ENCODE measurements at places on chromosomes 2 and 18.

DNA sequence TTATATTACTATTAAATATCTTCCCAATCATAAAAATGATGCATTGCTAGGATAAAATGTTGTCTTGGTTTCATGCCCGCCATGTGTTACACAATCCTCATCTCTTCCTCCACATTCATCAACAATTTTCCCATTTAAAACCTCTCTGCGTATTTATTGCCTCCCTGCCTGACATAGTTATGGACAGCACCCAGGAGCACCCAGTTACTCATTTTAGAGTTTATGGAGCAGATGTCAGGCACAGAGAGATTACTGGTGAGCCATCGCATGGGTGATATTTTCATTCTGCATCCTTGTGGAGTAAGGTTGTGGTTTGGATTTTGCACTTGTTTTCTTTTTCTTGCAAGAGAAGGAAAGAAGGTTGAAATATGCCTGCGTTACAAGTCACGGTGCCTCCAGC, 116.7 kb upstream of the NPAS2 start:
- no peak for DNase-seq

- DNase-seq = no peak
Observed at GRCh38 chr2:215417400-215417951, 18.4 kb downstream of the FN1 start.

GRCh38 chr2:141911485-141912066, 219.2 kb downstream of the LRP1B start:
- DNase-seq = peak; percentile 8

GRCh38 chr2:173199294-173199693, 123.6 kb downstream of the MAP3K20 start:
- DNase-seq = no peak

DNA sequence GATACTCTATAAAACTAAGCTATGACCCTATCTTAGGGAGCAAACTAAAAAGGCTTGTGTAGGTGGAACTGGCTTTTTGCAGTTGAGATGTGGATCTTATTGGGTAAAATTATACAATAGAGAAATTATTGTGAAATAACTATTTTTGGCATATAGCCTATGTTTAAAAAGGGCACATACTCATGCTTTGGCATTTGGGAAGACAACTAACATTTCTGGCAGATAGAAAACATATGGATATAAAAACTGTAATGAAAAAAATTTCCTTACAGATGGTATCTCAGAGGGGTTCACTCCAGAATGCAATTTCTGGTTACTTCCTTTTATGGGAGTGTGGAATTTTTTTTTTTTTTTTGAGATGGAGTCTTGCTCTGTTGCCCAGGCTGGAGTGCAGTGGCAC, 120.1 kb upstream of the CCDC195 start:
- DNase-seq = no peak

DNA sequence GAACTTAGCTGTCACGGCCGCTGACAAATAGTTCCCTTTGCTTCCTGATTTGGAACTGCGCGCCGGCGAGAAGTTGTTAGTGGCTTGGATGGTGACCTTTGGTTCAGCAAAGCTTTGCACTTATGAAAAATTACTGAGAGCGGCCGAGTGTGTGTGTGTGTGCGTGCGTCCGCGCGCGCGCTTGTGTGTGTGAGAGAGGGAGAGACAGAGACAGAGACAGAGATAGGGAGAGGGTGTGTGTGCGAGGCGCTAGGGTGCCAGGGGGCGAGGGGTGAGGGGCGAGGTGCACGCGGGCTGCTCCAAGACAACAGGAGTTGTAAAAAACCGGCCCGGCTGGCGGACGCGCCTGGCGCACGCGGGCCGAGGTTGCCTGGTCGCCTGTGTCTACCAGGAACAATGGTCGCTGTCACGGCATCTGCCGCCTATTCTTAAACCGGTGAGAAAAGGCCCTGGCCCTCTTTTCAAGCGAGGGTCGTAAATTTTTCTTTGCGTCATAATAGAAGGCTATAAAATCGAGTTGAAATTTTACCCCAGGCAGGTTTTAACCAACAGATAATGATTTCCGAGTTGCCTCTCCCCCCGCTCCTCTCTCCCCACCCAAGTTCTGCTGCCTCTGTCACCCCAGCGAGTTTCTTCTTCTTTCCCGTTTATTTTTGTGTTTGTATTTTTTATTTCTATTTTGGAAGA, 535 bp downstream of the HOXD3 start:
- no peak for DNase-seq

DNA sequence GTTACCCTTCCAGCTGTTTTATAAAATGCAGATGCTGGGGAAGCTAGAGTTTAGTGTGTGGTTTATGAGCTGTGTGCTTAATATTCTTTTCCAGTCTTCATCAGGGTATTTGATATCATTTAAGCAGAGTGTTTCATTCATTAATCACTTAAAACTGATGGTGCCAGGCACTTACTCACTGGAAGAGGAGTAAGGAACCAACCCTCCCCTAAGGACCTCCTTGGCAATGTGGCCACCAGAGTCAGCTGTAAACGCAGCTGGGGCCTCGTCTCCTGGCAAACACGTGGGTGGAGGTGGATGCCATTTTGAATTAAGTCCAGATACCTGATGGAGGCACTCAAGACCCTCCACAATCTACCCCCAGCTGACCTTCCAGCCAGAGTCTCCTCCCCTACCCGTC, 331.6 kb downstream of the CLIP4 start:
- peak; percentile 17 for DNase-seq

DNA sequence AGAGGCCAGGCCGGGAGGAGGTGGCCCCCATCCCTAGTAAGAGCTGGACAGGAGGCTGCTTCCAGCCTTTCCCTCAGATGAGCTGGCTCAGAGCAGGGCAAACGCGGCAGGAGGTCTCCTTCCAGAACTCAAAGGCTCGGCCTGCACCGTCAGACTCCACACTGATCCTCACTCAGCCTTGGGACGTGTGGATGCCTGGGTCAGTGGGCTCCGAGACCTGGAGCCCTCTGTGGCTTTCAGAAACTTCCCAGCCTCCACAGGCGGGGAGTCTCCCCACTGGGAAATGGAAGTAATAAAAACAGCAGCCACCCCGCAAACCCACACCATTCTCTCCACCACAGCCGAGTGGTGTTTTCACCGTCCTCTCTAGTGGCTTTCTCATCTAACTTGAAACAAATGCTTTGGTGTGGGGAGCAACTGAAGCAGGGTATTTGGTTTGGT, 54.3 kb downstream of the INPP5D start:
- DNase-seq = no peak

- DNase-seq = no peak
Observed at GRCh38 chr18:60100778-60101177, 201.0 kb downstream of the PMAIP1 start.

DNA sequence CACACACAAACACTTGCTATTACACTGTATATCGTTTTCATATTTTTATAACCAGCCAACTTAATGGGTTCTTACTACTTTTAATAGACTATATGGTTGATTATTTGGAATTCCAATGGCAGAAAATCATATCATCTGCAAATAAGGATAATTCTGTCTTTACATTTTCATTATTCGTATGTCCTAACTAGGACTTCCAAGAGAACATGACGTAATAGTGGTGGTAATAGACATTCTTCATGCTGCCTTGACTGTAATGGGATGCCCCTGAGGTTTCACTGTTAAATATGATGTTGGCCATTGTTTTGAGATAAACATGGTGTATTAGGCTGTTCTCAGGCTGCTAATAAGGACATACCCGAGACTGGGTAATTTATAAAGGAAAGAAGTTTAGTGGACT, 45.2 kb downstream of the DYNAP start:
- DNase-seq = no peak

- DNase-seq = no peak
Observed at GRCh38 chr2:223760838-223761502, 76.4 kb downstream of the AP1S3 start.

GRCh38 chr2:61419129-61419528, 51.8 kb downstream of the USP34 start:
- no peak for DNase-seq

DNA sequence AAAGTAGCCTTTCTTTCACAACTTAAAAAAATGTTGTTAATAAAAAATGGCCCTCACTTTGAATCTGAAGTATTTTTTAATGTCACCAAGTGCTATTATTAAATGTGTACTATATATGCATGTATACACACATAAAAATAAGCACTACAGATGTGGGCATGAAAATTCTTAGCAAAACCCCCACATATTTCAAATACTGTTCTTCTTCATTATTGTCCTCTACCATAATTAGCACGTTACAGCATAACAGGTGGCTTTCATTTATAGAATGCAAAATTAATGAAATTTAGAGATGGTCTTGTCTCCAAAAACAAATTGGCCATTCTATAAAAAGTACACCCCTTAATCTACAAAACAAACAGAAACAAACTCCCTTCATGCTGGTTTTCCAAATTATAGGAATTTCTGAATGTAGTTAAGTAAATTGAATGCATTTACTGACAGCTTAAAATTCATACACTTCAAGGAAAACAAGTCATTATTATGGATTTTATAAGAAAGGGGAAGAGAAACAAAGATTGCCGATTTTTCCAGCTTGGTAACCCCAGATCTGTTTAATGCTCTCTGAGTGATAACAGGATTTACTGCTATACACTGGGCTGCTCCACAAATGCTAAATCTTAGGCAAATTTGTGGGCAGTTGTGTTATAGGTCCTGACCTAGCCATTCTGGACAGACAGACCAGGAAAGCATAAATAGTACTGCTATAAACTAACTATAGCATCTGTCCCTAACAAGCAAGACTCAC, 67.2 kb downstream of the SPRED2 start:
- no peak for DNase-seq

DNA sequence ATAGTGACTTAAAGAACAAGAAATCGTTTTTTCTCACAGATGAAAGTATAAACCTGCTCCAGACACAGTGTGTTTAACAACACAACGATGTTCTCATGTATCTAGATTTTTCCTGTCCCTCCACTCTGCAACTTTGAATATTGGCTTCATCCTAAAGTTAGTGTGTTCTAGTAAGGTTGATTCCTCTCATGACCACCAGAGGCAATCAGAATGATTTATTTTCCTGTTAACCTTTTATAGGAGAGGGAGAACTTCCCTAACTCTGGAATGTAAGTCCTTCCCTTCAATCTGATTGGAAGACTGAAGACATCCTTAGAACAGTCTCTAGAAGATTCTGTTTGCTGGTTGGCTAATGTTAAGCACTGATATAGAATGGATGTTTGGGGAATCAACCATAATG, 41.0 kb upstream of the TAF4B start:
- DNase-seq = no peak

All from renal pelvis (tissue), 12 donors.